ENCODE measurements at places on chromosomes 1 and 21. TPM values are rescaled to one million over a fixed set of nuclear protein-coding genes. Genes with fewer than 3 reads are reported as not detected.

MROH9 gene
- not detected for polyA plus RNA-seq

APOBEC4 gene
- not detected for polyA plus RNA-seq

PTPN7 gene
- 15.8 TPM for polyA plus RNA-seq

RBM34 gene
- polyA plus RNA-seq: 25.7 TPM

HSD11B1 gene
- not detected for polyA plus RNA-seq

TGFBR3 gene
- 0.09 TPM for polyA plus RNA-seq

PRAMEF17 gene
- not detected for polyA plus RNA-seq

CD34 gene
- polyA plus RNA-seq: not detected

RIIAD1 gene
- not detected for polyA plus RNA-seq

ADCY10 gene
- polyA plus RNA-seq: not detected

FCRL1 gene
- 0.16 TPM for polyA plus RNA-seq

Data from CD14-positive monocyte (primary cell).